ENCODE measurements at places on chromosomes 3 and 15. TPM values are rescaled to one million over a fixed set of nuclear protein-coding genes. Genes with fewer than 3 reads are reported as not detected.

GRCh38 chr3:78178209-78178608 lies 1138.3 kb downstream of the ROBO2 start:
- no peak for DNase-seq

GRCh38 chr15:87082581-87082980 lies 1002.9 kb downstream of the AGBL1 start:
- no peak for DNase-seq

GRCh38 chr3:38214560-38214959 lies 49.2 kb downstream of the OXSR1 start:
- DNase-seq: no peak

C3orf33 gene
- total RNA-seq: 1.3 TPM

AHSG gene
- total RNA-seq: not detected

ATP2B2 gene
- 0.31 TPM for total RNA-seq

GRCh38 chr15:77507143-77507897 lies 86.6 kb downstream of the HMG20A start:
- no peak for DNase-seq
